Ovary (tissue), 10 donors: ENCODE measurements at places on chromosomes 1 and 21.

- DNase-seq = no peak
Measured at GRCh38 chr1:209890641-209891330, 47.2 kb upstream of the SYT14 start.

- no peak for DNase-seq
Measured at GRCh38 chr1:184891440-184891839, 82.9 kb downstream of the NIBAN1 start.

DNA sequence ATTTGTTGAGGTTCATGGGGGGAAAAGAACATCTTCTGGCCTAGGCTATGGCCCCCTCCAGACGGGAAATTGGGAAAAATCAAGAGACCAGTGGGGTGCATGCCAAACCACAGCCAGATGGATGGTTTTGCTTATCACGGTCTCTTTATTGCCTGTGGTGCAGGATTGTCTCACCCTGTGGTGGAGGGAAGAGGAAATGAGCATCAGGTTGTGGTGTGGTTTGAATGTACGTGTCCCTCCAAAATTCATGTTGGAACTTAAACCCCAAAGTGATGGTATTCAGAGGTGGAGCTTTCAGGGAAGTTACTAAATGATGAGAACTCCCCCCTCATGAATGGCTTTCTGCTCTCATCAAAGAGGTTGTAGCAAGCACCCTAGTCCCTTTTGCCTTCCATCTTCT is 525.7 kb downstream of the NPHP4 start:
- no peak for DNase-seq

GRCh38 chr1:111620441-111620971 is 917 bp downstream of the RAP1A start:
- no peak for DNase-seq

DNA sequence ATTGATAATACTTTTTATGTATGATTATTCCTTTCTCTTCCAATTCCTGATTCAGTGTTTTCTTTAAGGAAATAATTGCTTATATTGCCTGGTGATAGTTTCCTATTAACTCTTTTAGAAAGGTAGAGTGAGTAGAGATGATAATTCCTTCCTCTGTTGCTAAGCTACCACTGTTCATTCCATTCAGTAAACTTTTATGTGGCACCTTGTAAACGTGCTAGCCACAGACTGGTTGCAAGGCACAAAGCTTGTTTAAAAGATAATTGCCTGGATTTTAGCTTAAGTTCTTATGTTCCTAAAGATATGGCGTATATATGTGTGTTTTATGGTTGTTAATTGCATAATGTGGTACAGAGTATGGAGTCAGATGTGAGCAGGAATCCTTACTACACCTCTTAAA is 3.2 kb downstream of the ZFYVE9 start:
- DNase-seq = no peak

DNA sequence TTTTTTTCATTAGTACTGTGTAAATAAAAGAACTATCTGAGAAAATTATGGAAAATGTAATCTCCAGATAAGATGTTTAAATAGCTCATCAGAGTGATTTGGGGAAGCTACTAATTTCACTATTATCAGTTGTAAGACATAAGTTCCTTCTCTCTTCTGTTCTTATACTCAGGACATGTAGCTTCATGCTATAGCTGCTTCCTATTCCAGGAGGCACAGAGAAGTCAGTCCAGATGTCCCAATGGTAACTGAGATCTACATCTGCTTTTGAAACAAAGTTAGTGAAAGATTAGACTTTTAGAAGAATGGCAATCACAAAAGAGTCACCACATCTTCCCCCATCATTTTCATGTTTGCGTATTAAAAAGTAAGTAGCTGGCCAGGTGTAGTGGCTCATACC is 5.6 kb downstream of the MAP3K21 start:
- no peak for DNase-seq

DNA sequence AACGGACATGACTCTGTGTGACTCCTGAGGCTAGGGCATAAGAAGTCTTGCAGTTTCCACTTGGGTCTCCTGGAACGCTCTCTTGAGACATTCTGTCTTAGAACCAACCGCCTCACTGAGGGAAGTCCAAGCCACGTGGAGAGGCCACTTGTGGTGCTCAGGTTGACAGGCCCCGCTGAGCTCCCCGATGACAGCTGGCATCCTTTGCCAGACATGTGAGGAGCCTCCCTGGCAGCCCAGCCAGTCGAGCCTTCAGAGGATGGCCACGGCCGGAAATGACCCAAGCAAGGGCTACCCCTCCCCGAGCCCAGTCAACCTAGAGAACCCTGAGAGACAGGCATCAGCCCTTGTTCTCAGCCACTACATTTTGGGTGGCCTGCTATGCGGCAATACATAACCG is 20.7 kb downstream of the PLEKHA6 start:
- DNase-seq = no peak

DNA sequence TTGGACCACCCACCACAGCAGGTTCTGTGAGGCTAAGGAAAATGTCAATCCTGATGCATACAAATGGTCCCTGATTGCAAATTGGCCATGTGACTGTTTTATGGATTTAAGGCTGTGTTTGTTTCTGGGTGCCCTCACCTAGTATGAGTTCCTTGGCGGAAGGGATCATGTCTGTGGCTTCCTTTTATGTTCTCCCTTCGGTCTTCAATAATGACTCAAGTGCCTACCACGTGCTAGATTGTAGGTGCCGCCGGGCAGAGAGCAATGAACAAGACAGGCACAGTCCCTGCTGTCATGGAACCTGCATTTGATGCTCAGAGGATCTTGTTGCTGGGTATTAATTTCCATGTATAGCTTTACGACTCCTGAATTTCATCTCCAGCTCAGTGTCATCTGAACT is 9.8 kb upstream of the VWA5B1 start:
- no peak for DNase-seq

- peak; percentile 29 for DNase-seq
Measured at GRCh38 chr1:4512636-4513035, 141.8 kb upstream of the AJAP1 start.

DNA sequence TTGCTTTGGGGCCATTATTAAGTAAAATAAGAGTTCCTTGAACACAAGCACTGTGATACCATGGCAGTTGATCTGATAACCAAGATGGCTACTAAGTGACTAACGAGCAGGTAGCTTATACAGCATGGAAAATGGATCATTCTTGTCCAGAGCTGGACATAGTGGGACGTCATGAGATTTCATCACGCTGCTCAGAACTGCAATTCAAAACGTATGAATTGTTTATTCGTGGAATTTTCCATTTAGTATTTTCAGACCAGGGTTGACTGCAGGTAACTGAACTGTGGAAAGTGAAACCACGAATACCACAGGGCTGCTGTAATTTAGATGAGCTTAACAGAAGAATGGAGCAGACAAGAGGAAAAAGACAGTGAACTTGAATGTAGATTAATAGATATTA is 38.9 kb downstream of the CCDC18 start:
- DNase-seq = no peak

- DNase-seq = no peak
Measured at GRCh38 chr1:227225715-227226346, 92.5 kb downstream of the CDC42BPA start.

- no peak for DNase-seq
Measured at GRCh38 chr1:7535934-7536878, 234.9 kb upstream of the VAMP3 start.

- no peak for DNase-seq
Measured at GRCh38 chr21:39085843-39086405, 97.3 kb downstream of the PSMG1 start.

GRCh38 chr21:27326301-27326700 is 359.4 kb upstream of the ADAMTS5 start:
- DNase-seq = no peak

- no peak for DNase-seq
Measured at GRCh38 chr1:33814166-33814565, 49.7 kb upstream of the HMGB4 start.

DNA sequence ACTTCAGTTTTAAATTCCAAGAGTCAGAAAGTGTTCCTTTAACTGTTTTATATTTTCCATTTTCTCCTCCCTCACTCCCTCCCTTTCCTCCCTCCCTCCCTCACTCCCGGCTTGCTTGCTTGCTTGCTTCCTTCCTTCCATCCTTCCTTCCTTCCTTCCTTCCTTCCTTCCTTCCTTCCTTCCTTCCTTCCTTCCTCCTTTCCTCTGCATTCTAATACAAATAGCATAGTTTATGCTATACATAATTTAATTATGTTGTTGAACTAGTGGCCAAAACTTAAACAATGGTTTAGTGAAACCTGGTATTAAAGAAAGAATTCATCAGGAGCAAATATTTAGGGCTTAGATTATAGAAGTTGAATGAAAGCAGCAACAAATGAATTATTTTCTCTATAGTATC is 188.5 kb upstream of the OLFM3 start:
- DNase-seq = no peak

DNA sequence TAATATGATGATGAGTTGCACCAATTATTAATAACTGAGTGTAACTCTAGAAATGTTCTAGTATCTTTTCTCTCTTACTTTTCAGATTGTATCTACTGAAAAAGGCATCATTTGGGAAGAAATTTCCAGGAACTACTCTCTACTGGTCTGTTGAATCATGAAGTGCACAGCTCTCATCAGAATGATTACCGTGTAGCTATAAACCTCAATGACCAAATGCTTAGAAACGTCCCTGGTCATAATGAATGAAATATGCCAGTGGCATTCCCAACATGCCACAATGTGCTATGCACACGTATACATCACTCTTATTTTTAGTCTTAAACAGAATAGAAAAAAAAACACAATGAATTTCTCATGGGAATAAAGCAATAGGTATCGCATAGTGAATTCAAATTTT is 534.3 kb upstream of the OLFM3 start:
- no peak for DNase-seq

DNA sequence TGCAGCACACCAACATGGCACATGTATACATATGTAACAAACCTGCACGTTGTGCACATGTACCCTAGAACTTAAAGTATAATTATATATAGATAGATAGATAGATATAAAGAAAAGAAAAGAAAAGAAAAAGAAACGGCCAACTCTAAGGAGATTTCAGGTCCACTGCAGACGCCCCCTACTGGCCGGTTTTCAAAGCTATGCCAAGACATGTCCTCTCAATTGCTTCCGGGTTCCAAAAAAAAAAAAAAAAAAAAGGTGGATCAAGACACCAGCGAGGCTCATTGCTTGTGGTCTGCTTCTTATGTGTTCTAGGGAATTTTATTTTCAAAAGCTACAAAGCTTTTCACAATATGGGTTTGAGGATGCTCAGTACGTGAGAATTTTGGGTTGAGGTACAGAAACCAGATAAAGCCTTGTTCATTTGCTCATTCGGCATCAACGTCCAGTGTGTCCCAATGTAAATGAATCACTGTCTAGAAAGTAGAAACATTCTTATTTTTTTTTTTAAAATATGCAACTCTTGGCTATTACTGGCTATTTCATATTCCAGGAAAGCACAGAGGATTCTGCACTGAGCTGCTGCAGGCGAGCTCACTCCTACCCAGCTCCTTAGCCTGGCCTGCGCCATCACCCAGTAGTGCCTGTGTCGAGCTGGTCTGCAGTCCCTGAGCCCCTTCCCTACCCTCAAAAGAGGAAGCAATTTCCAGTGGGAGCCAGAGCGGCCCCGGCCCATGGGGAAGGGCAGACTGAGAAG is 643.0 kb downstream of the KIF26B start:
- DNase-seq = no peak

- DNase-seq = no peak
Measured at GRCh38 chr1:198901266-198901665, 262.4 kb downstream of the PTPRC start.

- DNase-seq = no peak
Measured at GRCh38 chr1:48955774-48956173, 179.1 kb upstream of the BEND5 start.

GRCh38 chr1:15213341-15213821 is 33.6 kb upstream of the FHAD1 start:
- DNase-seq = peak; percentile 54

DNA sequence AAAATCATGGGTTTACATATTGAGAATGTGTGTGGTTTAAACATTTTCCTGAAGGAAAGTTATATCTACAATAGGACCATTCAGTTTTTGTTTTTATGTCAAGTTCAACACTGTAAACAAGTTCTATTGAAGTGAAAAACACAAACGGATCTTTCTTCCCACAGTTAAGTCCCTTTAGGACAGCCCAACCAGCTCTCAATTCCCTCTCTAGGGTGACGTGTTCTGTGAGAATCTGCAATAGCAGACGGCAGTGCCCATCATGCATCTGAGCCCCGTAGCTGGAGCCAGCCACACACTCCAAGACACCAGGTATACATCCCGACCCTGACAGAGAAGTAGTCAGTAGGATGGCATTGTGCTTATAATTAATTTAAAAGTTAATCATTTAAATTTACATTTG is 26.3 kb upstream of the IVNS1ABP start:
- no peak for DNase-seq

DNA sequence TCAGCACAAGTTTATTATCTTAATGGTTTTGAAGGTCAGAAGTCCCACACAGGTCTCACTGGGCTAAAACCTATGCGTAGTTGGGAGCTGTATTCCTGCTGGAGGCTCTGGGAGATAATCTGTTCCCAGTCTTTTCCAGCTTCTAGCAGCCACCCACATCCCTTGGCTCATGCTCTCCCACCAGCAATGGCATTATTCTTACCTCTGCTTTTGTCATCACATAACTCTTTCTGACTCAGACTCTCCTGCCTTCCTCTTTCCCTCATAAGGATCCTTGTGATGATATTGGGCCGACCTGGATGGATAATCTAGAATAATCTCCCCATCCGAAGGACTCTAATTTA is 122.2 kb upstream of the PRDX6 start:
- DNase-seq = no peak

DNA sequence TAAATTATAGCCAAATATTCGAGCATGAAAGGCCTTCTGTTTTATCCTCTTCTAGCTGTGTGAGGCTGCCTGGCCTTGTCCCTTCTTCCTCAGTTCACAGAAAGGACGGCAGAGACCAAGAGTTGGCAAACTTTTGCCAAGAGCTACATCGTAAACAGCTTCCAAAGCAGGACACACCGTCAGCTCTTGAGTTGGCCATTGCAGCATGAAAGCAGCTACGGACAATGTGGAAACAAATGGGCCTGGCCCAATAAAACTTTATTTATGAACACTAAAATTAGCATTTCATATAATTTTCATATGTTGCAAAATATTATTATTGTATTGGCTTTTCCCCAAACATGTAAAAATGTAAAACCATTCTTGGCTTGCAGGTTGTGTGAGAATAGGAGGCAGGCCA is 10.7 kb downstream of the C21orf58 start:
- no peak for DNase-seq

GRCh38 chr21:32819694-32820093 is 48.1 kb upstream of the PAXBP1 start:
- peak; percentile 32 for DNase-seq

- DNase-seq = no peak
Measured at GRCh38 chr1:25685938-25686665, 69.5 kb downstream of the MAN1C1 start.

- DNase-seq = no peak
Measured at GRCh38 chr1:11279152-11279551, 6.2 kb downstream of the UBIAD1 start.

GRCh38 chr1:112114540-112114939 is 125.1 kb upstream of the KCND3 start:
- no peak for DNase-seq

- DNase-seq = no peak
Measured at GRCh38 chr1:26703478-26703877, 7.7 kb downstream of the ARID1A start.
